ENCODE measurements at places on chromosomes 4 and X.

DNA sequence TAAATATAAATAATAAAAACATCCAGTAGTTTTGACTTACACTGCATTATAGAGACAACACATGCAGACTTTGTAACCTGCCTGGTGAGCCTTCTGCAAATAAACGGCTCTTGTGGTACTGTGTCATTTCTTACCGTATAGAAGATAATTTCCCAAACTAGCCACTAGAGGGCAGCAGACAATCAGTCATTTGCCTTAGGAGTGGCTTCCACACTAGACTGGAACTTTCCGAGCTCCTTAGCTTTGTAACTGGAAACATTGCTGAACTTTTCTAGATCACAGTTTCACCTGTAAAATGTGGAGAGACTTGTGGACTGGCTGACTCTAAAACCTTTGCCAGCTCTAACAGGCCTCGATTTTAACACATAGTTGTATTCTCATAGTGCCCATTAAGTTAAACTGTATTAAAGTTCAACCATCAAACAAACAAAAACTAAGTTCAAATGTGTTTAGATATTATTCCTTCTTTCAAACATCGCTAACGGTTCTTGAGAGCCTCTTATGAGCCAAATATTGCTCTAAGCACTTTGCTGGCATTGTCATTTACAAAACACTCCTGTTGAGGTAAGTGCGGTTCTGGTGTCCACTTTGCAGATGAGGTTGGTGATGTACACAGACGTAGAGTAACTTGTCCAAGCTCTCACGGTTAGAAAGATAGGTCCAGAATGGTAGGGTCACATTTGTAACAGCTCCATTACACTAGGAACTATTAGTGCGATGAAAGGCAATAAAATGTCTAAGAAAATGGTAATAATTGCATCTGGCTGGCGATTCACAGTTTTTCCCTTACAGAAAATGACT, 345.5 kb downstream of the ANK2 start:
- peak; percentile 70 for DNase-seq

DNA sequence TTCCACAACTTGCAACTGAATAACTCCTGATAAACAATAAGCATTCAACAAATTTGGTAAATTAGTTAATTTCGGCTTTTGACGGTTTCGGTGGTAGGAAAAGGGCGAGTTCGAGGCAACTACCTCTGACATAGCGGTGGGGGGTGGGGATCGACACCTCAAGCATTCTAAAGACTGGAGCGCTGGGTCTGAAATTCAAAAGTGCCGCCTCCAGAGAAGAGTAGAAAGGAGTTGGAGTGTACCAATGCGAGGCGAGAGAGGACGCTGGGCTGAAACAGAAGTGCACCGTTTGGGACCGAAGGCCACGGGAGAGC, 725 bp downstream of the SMC1A start:
- no peak for DNase-seq

- DNase-seq: no peak
Observed at GRCh38 chr4:139908636-139909437, 243.2 kb downstream of the MGST2 start.

DNA sequence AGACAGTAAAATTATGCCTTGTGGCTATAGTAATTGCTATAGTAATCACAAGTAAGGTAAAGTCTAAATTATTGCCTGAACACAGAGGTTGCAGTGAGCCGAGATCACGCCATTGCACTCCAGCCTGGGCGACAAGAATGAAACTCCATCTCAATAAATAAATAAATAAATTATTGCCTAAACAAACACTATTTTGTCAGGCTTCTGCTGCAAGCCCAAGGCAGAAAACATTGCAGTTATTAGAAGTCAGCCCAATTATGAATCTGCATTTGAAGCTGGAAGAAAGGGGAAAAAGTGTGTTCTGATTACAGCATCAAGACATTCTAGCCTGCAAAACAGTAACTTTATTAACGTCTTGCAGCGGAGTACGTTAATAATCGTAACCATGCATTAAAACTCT, 17.1 kb downstream of the HSD17B13 start:
- no peak for DNase-seq

DNA sequence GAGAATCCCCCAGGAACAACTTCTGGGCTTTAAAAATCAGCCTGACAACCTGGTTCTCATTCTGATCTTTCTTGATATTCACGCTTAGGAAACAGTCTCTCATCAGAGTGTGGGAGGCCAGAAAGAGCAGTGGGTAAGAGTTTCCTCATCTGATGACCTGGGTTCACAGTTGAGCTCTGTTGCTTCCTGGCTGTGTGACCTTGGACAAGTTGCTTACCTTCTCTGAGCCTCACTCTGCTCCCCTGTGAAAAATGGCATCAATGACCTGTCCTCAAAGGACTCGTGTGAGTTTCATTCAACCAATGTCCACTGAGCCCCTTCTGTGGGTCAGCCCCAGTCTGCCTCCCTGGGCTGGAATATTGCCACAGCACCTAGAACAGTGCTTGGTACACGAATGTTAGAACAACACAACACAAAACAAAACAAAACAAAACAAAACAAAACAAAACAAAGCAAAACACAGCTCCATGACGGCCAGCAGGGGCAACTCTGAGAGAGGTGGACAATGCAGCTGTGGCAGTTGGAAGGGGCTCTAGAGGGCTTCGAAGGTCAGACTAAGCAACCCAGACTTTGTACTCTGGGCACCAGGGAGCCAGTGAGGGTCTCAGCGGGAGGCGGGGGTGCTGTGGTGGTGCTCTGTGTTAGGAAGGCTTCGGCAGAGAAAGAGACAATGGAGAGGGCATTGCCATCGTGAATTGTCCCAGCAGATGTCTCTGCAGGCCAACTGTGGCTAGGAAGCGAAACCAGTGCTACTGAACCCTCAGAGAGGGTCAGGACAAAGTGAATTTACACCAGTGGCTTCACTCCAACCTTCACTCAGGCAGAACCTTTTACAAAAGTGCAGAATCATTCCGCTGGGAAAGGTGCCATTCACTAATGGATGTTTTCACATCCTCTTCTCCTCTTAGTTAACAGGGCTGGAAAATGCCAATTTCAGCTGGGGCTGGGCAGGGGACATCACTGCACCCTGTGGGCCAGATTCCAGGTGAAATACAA, 14.3 kb upstream of the C4orf50 start:
- DNase-seq: no peak

DNA sequence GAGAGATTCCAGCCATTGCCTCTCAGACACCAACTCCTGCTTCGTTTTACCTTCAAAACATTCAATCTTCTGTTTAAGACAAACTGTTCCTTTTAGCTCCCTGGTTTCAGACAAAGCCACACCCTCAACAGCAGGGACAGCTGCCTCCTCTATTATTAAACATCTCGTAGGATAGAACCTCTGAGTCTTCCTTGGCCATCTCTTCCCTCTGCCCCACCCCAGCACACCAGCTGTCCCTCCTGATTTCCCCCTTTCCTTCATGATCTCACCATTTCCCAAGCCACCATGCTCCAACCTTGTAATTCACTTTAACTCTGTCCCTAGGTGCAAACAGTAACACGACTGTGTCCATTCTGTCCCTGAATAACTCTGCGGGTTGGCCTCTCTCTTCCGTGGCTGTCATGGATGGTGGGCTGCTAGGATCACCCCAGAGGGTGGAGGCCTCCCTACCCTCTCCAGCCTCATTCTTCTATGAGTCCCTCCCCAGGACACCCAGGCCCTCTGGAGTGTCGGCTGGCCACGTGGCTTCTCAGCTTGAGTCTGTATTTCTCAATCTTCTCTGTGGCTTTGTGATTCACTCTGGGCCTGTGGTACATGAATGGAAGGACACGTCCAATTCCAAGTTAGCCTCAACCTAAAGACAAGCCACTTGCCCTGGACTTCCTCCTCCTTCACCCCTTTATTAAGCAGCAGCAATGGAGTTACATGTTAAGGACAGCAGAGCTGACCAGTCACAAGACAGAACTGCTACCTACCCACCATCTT, 349.9 kb downstream of the FBXW7 start:
- DNase-seq: no peak

DNA sequence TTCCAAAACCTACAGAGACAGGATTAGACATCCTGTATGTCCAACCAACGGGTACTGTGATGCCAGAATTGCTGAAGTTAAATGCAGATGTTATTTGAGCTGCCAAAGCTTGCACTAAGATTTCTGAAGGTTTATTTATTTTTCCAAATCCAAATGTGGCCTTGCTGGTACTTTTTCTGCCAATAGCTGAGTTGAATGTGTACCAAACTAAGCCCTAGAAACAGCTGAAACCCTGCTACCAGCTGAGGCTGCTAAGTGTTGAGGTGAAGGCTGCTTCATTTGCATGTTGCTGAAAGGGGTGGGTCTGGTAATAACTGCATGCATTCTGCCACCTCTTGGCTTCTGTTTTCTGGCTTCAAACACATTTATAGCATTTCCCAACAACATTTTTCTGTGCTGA, 366.5 kb downstream of the FAT4 start:
- DNase-seq: no peak

GRCh38 chr4:138118270-138118669, 123.9 kb downstream of the SLC7A11 start:
- DNase-seq: no peak

DNA sequence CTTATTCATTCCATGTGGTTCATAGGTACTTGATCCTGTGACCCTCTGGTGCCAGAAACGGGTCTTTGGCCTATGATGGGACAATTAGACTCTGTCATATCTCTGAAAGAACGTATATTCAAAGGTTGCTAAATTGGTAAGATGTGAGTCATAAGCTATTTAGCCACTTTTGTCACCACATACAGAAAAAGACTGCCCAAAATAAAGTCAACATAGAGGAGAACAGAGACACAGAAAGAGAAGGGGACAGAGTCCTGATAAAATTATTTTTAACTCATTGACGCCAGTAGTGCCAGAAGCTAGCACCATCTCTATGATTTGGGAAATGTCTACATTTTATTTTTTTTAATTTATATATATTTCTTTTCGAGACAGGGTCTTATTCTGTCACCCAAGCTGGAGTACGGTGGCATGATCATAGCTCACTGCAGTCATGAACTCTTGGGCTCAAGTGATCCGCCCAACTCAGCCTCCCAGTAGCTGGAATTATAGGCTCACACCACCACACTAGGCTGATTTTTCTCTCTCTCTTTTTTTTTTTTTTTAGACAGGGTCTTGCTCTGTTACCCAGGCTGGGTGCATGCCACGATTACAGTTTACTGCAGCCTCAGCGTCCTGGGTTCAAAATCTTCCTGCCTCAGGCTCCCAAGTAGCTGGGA, 92.1 kb upstream of the COX18 start:
- DNase-seq: no peak

- DNase-seq: no peak
Observed at GRCh38 chr4:169945636-169946035, 80.6 kb downstream of the MFAP3L start.

GRCh38 chrX:150472306-150472705, 96.1 kb upstream of the MTM1 start:
- DNase-seq: no peak

DNA sequence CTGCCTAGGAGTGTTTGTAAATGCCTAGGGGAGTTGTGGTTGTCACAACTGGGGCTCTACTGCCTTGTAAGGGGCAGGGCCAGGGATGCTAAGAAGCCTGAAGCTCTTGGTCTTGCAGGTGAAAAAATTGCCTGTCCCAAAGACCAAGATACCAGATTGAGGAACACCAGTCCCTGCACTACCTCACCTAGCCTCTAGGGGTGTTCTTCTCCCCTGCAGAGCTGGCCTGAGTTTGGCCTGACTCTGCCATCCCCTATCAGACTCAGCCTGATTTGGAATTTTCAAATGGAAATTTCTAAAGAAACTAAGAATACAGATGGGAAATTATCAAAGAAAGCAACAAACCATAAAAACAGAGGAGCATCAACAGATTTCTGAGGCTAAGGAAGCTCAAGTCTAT, 90.4 kb downstream of the ZC4H2 start:
- DNase-seq: no peak

- no peak for DNase-seq
Observed at GRCh38 chr4:3835527-3836405, 69.6 kb downstream of the ADRA2C start.

DNA sequence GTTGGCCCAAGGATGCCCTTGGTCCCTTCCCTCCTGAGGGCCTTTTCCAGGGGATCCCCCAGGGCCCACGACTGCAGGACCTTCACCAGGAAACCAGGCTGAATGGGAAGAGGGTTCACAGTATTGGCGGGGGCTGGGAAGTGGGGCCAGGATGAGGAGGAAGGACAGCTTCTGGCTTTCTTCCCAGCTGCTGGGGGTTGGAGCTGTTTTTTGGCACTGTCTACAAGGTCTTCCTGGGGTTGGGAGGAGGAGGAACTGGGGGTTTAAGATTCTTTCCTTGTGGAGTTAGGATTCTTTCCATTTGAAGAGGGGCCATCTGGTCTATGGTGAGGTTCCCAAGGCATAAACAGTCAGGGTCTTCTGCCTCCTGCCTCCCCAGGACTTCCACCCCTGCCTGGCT, 64.8 kb downstream of the KIF4A start:
- peak; percentile 19 for DNase-seq
